SK-MEL-5 (cell line): ENCODE measurements at places on chromosomes 7 and 10.

DNA sequence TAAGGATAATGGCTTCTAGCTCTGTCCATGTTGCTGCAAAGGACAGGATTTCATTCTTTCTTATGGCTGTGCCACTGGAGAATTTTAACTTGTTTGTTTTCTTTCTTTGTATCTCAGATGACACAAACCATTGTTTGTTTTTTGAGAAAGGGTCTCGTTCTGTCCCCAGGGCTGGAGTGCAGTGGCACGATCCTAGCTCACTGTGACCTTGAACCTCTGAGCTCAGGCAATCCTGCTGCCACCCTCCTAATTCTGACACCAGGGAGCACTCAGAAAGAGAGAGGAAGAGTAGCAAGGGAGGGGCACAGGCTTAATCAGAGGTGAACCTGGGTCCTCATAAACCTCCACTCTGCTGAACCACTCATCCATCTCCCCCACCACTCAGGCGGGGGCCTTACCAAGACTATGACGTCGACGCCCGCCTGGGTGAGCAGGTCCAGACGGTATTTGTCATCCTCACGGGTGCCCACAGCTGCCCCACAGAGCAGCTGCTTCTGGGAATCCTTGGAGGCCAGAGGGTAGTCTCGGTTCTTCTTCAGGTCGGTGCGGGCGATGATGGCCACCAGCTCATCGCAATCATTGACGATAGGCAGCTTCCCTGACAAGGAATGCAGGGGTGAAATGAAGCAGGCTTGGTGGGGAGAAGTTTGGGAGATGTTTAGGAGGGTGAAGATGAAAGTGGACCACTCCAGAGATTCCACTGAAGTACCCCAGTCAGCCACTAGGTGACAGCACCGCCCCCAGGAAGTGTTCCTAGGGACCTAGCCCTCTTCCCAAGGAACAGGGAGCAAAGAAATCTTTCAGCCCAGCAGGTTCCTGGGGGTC is 11.6 kb downstream of the IMPDH1 start:
- peak; percentile 79 for DNase-seq

DNA sequence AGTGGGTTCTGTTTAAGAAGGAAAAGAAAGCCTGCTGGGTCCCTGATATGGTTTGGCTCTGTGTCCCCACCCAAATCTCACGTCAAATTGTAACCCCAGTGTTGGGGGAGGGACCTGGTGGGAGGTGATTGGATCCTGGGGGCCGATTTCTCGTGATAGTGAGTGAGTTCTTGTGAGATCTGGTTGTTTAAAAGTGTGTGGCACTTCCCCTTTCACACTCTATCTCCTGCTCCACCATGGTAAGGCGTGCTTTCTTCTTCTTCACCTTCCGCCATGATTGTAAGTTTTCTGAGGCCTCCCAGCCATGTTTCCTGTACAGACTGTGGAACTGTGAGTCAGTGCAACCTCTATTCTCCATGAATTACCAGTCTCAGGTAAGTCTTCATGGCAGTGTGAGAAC is 42.6 kb downstream of the INPP5A start:
- DNase-seq: no peak

DNA sequence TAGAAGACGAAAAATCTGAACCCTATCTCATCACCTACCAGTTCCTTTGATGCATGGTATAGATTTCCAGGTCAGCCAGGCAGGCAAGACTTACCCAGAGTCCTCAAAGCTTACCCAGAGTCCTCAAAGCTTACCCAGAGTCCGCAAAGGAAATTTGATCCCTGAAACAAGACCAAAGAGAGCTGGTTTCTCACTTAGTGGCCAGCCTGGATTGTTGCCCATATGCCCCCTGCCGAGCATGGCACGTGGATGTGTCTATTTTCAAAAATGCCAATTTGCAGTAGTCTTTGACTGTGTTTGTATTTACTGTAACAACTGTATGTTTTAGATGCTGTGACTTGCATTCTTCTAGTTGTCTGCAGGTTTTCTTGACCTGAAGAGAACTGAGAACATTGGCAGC is 120.2 kb upstream of the STARD3NL start:
- DNase-seq: no peak

- DNase-seq: peak; percentile 24
Measured at GRCh38 chr7:108589199-108589598, 19.5 kb downstream of the DNAJB9 start.

- no peak for DNase-seq
Measured at GRCh38 chr7:125119559-125120115, 190.0 kb upstream of the POT1 start.

DNA sequence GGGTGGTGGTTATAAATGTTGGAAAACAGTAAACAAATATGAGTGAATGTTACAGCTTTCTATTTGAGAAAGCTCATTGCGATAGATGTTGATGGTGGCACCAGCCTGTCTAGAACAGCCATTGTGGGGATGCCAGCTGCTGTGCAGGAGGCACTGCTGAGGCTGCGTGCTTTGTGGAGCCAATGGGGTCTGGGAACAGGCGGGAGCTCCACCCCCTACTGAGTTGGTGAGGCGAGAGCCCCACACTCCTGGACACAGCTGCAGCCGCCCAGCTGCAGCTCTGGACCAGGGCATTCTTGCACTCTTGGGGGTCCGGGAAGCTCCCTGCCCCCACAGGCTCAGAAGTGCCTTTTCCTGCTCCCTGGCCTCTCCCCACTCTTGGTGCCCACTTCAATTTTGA is 1147.1 kb upstream of the LRRTM3 start:
- DNase-seq: no peak

DNA sequence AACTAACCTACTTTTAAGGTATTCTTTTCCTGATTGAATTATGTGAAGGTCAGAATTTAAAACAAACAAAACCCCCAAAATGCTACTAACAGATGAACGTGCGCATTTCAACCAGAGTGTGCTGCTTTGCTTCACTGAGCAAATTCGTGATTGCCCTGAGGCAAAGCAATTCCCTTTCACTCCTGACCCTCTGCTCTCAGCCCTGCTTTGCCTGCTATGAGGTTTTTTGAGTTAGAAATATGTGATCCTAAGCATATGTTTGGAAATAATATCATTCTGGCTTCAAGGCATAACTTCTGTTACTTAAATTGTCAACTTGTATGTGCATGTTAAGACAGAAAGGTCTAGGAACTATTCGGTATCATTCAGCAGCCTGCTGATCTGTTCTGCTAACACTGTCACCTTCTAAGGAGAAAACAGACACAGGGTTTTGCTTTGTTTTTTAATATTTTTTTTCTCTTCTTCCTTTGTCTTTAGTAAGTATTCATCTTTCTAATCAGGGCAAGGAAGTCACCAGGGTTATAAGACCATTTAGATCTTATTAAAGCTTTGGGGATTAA is 124.2 kb downstream of the GNAT3 start:
- no peak for DNase-seq

DNA sequence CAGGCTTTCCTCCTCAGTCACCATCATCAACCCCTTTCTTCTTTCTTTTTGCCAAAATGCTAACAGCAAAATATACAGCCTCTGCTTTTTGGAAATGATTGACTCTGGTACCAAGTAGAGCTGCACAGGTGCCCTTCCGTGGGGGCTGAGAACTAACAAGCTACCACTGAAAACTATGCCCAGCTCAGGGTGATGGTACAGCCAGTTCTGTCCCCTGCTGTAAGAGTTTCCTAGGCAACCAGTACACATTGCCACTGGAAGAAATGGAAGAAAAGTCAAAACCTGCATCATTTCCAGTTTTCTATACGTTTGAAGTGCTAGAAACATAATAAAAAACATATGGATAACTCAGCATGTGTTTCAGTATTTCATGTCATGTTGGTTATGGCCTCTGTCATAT is 297.5 kb downstream of the PRKG1 start:
- no peak for DNase-seq

DNA sequence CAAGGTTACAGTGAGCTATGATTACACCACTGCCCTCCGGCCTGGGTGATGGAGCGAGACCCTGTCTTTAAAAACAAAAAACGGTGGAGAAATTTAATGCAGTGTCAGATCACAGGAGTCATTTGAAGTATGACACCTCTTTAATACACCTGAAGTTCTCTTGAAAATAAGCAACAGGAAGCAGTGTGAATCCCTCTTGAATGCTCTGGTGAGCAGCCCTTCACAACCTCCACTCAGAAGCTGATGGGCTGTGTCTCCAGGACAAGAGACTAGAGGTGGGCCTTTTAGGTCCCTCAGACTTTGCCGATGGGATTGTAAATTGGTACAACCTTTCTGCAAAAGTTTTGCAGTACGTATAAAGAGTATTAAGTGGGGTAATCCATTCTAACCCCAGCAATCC is 50.1 kb downstream of the CYP26A1 start:
- no peak for DNase-seq

DNA sequence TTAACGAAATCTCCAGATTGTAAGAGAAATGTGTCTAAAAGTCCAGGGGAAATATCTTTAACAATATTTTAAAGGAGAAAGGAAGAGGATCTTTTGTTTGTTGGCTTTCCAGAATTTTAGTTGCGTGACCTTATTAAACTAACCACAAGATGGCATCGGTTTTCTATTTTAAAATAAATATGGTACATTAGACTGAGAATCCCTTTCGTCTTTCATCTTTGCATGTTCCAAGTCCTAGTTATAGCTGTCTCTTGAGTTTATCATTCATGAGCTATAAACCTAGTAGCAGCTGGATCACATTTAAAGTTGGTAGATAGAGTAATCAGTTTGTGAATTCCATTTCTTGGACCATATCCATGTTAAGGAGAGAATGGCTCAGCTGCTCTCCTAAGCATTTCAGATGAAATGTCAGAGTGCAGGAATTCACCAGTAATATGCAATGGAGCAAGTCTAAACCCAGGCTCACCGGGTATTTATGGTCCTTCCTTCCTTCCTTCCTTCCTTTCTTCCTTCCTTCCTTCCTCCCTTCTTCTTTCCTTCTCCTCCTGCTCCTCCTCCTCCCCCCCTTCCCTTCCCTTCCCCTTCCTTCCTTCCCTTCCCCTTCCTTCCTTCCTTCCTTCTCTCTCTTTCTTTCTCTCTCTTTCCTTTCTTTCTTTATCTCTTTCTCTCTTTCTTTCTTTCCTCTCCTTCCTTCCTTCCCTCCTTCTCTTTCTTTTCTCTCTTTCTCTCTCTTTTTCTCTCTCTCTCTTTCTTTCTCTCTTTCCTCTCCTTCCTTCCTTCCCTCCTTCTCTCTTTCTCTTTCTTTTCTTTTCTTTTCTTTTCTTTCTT is 57.8 kb upstream of the RAB18 start:
- peak; percentile 45 for DNase-seq

GRCh38 chr7:142478479-142479220 is 220.8 kb upstream of the PRSS58 start:
- DNase-seq: peak; percentile 88

DNA sequence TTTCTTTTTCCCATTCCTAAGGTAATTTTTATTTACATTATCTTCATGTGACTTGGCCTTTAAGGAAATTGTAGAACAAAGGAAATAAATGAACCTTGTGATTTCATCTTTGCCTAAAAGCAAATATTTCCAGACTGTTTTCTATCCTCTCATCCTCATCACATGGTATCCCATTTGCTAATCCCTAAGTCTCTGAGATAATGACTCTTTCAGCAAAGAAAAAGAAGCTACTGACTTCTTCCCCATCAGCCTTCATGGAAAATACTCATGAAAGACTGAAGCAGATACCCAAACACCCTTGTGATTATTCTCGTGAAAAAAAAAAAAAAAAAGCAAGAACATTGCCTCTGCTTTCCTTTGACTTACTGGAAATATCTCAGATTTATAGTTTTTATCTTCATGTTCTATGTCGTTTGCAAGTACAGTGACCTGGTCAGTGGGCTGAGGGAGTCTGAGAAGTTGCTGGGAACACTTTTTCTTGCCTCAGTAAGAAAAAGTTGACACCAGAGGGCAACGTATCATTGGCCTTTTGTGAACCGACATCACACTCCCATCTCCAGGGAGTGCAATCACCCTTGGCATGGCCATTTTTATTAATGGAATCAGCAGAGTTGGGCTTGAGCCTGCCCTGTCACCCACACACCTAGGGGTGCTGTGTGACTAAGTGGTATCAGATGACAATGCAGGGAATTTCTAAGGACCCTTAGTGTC is 246.0 kb upstream of the KMT2E start:
- peak; percentile 99 for DNase-seq

DNA sequence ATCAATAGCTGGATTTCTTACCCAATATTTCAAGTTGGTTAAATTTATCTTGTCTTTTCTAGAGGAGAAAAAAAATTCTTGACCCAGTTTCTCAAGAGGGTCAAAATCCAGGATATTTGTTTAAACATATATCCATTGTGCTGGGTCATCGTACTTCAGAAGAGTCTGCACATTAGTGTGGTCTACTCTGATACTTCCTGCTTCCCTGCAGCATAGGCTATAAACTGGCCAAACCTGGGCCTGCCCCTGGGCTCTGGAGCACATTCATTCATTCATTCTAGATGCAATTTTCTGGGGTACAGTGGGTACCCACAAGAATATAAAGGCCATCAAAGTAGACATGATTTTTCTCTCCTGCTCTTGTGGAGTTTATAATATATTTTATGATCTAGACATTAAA is 142.1 kb upstream of the WNT16 start:
- DNase-seq: no peak

- no peak for DNase-seq
Measured at GRCh38 chr10:122363722-122364463, 10.6 kb upstream of the PLEKHA1 start.

GRCh38 chr7:1694611-1695511 is 24.8 kb downstream of the ELFN1 start:
- DNase-seq: no peak

DNA sequence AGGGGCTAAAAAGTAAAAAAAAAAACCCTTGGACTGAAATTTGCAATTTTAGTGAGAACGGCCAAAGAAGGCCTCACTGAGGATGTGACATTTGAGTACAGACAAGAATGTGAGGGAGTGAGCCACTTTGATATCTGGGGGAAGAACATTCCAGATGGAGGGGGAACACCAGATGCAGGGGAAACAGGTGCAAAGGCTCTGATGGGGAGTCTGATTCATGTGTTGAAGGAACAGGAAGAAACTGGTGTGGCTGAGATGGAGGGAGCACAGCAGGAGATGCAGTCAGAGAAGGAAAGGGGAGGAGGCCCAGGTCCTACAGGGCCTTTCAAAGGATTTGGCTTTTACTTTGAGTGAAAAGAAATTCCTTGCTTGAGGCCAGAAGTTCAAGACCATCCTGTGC is 615.7 kb upstream of the NRP1 start:
- DNase-seq: no peak

DNA sequence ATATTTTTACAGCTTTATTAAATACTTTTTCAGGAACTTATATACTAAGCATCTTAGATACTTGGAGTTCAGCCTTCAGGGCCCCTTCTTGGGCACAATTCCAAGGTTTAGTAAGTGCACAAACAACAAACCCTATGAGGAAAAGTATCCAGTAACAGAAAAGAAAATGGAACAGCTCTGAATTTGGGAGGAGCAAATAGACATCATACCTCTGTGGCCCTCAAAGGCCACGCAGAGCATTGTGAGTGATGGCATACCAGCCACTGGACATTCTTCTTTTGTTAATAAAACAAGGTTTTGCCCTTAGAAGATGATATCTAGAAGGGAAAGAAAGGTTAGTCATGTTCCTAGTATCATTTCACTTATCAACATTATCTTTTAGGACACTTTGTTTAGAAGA is 46.0 kb downstream of the ST7 start:
- no peak for DNase-seq
